Activated naive CD8-positive, alpha-beta T cell treated with anti-CD3 and anti-CD28 coated beads for 36 hours (primary cell): ENCODE measurements at places on chromosomes 3 and 15. TPM values are rescaled to one million over a fixed set of nuclear protein-coding genes. Genes with fewer than 3 reads are reported as not detected.

Gene CLSTN2
- not detected for total RNA-seq

Gene BFSP2
- not detected for total RNA-seq

Gene IQCF2
- not detected for total RNA-seq

Gene ISLR
- total RNA-seq: not detected

Gene REC114
- not detected for total RNA-seq

Gene ST8SIA2
- total RNA-seq: not detected

Gene NPAP1
- total RNA-seq: not detected

Gene SPTBN5
- 0.30 TPM for total RNA-seq

Gene C3orf52
- total RNA-seq: 4.5 TPM

Gene ANKRD34C
- not detected for total RNA-seq

Gene GP5
- total RNA-seq: 0.80 TPM

Gene GALNT15
- not detected for total RNA-seq

Gene SST
- not detected for total RNA-seq

Gene FAM131A
- total RNA-seq: 2.1 TPM

Gene GOLGA8S
- not detected for total RNA-seq

Gene WDR93
- not detected for total RNA-seq

Gene TMEM212
- not detected for total RNA-seq

Gene CYP8B1
- not detected for total RNA-seq

Gene CCDC54
- total RNA-seq: not detected

Gene ALDH1A3
- total RNA-seq: not detected

Gene COLQ
- total RNA-seq: 0.74 TPM

Gene EFCC1
- 0.45 TPM for total RNA-seq

Gene GOLGA8T
- not detected for total RNA-seq
